ENCODE measurements at places on chromosomes 3 and 15.

DNA sequence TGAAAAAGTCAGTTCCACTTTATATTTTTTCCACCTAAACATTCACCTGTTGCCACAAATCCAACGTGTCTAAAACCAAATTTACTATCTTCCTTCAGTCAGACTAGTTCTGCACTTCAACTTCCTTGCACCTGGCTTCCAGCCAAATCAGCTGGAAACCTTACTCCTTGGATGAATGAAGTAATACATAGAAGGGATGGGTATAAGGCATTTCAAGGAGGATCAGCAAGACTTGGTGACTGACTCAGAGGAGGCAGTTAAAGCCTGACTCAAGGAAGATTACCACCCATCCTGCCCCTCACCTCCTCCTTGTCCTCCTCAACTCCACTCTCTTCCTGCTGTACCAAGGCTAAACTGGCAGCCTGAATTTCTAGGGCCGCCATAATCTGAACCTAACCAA lies 37.1 kb downstream of the QTRT2 start:
- no peak for DNase-seq

DNA sequence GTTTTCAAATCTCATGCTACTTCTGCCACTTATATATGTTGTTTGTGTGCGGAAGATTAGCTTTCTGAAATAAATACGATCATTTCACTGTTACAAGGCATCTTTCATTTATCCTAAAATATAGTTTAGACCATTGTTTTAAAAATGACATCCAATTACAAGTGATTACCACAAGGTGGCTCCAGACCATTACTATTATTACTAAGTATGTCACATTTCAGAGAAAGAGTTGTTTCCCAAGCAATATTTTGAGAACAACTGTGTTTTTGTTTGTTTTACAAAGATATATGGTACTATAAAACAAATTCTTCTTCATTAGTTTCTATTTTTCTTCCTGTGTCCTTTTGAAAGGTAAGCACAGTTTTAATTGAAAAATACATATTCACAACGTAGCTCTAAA lies 136.0 kb upstream of the RAP2B start:
- no peak for DNase-seq

- DNase-seq, result no peak
Measured at GRCh38 chr3:30604093-30604492, 2.3 kb upstream of the TGFBR2 start.

DNA sequence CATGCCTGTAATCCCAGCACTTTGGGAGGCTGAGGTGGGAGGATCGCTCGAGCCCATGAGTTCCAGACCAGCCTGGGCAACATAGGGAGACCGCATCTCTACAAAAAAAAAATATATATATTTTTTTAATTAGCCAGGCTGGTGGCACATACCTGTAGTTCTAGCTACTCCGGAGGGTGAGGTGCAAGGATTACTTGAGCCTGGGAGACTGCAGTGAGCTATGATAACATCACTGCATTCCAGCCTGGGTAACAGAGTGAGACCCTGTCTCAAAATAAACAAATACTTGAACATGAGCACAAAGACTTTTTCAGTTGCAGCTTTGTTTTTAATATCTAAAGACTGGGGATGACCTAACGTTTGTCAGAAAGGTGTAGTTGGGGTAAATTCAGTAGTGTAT lies 31.3 kb upstream of the GATM start:
- DNase-seq, result no peak

DNA sequence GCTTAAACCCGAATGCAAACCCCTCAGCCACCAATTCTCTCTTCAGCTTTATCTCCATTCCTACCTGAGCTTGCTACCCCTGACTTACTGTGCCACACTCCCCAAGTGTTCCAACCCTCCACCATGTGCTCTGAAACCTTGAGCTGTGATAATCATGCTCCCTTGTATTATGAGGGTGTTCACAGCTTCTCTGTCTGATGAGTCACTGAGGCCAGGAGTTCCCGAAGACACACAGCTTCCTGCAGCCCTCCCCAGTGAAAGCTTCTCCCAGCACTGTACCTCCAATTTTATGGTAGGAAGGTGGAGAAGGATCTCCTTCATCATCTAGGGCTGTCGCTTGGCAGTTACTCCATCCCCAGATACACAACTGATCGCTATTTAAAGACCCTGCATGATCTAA lies 24.9 kb downstream of the STAC start:
- DNase-seq, result no peak

DNA sequence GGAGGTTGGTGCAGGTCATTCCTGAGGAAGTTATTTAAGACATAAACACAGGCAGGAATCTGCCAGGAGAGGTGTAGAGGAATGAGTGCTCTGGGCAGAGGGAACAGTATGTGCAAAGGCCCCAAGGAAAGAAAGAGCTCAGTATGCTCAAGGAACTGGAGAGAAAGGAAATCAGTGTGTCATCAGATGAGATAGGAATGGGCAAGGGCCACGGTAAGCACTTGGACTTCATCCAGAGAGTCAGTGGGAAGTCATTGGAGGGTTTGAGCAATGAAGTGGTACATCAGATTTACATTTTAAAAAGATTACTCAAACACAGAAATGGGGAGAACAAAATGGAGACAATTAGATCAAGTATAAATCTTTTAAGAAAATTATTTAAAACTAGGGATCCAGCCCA lies 272.2 kb downstream of the ADAMTSL3 start:
- no peak for DNase-seq

GRCh38 chr3:160754371-160754854 lies 1.6 kb upstream of the PPM1L start:
- no peak for DNase-seq

- no peak for DNase-seq
Measured at GRCh38 chr3:184552863-184553262, 8.7 kb upstream of the EPHB3 start.

- no peak for DNase-seq
Measured at GRCh38 chr3:38084334-38085310, 45.6 kb downstream of the DLEC1 start.

Data from stimulated activated CD4-positive, alpha-beta T cell treated with anti-CD3 and anti-CD28 coated beads, TNF-alpha, amount 100 ng/mL, for 4 hours (primary cell).